HCEC 1CT (cell line): ENCODE measurements at places on chromosomes 13 and 19.

- no peak for DNase-seq
Measured at GRCh38 chr19:56837492-56838023, 3.0 kb downstream of the PEG3 start.

- DNase-seq, result no peak
Measured at GRCh38 chr19:21483589-21484170, 21.7 kb upstream of the ZNF429 start.

DNA sequence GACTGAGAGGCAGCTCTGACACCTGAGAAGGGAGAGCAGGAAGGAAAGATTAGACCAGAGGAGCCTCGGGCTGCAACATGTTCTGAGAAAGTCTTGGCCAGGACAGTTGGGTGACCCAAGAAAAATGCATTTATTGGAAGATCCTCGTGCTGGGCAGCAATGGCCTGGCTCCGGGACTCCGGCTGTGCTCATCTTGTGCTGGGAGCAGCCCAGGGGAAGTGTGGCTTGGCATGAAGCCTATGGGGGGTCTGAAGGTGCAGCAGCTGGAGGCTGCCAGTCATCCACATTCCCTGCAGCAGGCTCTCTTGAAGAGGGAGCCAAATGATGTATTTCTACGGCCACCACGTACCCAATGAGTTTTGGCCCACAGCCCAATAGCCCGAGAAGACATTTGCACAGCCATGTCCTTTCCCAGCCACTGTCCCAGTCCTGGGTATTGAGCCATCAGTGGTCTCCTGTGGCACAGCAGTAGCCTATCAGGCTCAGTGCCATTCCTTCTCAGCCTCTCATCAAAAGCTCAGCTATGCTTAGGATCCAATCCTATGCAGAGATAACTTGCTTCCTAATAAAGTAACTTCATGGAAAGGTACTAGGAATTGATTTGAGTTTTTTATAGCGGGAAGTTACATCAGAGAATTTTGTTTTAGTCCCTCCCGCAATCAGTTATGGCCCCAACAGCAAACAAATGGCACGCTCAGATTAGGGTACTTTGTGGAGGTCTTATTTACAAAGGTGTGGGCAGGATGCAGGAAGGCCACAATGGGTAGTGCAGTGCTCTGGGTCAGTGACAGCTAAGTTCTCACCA is 76.0 kb upstream of the MEDAG start:
- DNase-seq, result no peak

DNA sequence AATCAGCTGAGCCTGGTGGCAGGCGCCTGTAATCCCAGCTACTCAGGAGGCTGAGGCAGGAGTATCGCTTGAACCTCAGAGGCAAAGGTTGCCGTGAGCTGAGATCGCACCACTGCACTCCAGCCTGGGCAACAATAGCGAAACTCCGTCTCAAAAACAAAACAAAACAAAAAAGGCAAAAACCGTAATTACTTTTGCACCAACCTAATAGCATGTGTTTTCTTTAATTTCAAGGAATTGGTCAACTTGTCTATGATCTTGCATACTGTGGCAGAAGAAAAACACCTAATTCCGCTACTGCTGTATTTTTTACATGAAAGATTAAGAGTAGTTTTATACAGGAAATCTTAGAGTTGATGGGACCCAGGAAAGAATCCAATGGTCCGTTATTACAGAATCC is 241.2 kb downstream of the COL4A1 start:
- DNase-seq, result no peak

DNA sequence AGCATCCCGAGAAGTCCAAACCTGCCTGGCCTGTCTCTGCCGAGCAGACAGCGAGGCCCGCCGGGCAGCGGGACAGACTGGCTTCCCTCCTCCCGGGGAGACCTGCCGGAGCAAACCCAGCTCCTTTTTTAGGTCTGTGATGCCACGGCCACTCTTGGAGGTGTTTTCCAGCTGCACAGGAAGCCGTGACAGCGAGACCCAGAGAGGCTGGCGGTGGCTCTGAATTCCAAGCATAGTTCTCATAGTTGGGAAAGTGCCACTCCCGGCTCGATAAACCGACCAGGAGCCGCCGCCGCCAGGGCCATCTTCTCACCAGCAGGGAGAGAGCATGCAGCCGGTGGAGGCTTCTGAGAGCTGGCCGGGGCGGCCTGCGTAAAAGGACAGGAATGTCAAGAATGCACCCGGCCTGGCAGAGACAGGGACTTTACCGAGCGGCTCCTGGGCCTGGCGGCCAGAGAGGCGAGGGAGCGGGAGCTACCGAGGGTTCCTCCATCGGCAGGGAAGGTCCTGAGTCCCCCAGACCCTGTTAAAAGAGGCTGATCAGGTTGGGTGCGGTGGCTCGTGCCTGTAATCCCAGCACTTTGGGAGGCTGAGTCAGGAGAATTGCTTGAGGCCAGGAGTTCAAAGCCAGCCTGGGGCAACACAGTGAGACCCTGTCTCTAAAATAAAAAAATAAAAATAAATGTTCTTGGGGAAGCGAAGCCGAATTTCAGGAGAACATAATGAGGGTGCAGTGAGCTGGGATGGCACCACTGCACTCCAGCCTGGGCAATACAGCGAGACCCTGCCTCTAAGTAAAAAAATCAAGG is 64.9 kb downstream of the GADD45B start:
- DNase-seq, result peak; percentile 99

GRCh38 chr19:43316591-43317319 is 36.7 kb upstream of the CD177 start:
- DNase-seq, result peak; percentile 59

- DNase-seq, result no peak
Measured at GRCh38 chr13:62524498-62524897, 1108.8 kb upstream of the PCDH20 start.

DNA sequence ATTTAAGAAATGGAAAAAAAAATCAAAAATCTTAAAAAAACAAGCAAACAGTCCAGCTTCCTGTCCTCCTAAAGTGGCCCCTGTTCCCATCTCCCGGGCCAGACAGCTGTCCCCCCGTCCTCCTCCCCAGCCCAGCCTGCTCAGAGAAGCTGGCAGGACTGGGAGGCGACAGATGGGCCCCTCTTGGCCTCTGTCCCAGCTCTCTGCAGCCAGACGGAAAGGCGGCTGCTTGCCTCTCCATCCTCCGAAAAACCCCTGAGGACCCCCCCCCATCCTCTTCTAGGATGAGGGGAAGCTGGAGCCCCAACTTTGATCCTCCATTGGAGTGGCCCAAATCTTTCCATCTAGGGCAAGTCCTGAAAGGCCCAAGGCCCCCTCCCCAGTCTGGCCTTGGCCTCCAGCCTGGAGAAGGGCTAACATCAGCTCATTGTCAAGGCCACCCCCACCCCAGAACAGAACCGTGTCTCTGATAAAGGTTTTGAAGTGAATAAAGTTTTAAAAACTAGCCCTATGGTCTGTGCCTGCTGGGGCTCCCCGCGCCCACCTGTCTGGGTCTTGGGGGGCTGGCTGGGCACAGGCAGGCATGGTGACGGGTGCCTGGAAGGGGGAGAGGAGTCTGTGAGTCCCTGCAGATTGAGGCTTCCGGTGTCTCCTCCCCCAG is 3.8 kb downstream of the GADD45GIP1 start:
- DNase-seq, result no peak

GRCh38 chr13:41582027-41582463 is 124.7 kb downstream of the RGCC start:
- DNase-seq, result no peak

DNA sequence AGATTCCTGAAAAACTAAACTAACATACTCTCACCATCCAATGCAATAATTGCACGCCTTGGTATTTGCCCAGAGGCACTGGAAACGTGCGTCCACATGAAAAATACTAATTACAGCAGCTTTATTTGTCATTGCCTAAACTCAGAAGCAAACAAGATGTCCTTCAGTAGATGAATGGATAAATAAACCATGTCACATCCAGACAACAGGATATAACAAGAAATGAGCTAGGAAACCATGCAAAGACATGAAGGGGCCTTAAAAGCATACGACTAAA is 25.0 kb downstream of the ELL start:
- DNase-seq, result no peak

- DNase-seq, result no peak
Measured at GRCh38 chr13:21124852-21125251, 51.5 kb downstream of the SKA3 start.

DNA sequence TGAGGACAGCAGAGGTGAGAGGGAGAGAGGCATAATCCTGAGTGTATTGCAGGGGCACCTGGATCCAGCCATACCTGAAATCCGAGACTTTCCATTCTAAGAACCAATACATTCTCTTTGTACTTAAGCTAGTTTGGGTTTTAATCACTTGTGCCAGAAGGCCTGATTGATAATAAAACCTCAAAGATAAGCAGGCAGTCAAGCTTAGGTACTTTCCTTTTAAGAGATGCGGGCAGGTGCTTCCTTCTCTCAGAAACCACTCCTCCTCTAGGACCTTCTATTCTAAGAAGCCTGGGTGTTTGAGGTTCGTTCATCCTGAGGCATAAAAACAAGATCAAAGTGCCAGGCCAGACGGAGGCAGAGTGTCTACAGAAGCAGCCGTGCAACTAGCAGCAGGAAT is 22.2 kb downstream of the FAM187B start:
- DNase-seq, result no peak

GRCh38 chr13:68940049-68940448 is 1167.6 kb upstream of the ATXN8OS start:
- DNase-seq, result no peak

DNA sequence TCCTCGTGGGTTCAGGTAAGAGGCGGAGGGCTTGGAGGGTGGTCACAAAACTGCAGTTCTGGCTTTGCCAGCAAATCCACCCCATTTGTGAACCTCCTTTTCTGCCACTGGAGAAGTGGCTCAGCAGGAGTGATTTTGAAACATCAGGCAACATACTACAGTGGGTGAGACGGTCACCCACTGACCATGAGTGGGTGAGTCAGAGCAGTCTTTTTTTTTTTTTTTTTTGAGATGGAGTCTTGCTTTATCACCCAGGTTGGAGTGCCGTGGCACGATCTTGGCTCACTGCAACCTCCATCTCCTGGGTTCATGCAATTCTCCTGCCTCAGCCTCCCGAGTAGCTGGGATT is 3.0 kb downstream of the TOMM40 start:
- DNase-seq, result no peak

GRCh38 chr13:78317030-78317429 is 286.3 kb downstream of the POU4F1 start:
- peak; percentile 46 for DNase-seq

DNA sequence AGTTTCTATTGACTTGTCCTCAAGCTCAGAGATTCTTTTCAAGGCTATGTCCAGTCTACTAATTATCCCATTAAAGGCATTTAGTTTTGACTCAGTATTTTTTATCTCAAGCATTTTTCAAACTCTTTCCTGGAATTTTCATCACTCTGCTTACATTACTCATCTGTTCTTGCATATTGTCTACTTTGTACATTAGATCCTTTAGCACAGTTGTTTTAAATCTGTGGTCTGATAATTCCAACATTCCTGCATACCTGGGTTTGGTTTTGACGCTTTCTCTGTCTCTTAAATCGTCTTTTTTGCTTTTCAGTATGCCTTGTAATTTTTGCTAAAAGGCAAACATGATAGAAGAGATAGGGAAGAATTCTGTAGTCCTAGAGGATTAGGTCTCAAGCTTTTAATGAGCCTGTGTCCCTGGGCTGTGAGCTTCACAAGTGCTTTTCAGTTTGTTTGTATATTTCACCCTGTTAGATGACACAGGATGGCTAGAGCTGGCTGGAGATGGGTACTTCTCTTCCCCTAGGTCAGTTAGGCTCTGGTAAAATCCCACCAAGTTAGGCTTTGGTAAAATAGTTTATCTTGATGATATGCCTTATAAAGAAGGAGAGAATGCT is 46.1 kb upstream of the GPC6 start:
- DNase-seq, result peak; percentile 20

DNA sequence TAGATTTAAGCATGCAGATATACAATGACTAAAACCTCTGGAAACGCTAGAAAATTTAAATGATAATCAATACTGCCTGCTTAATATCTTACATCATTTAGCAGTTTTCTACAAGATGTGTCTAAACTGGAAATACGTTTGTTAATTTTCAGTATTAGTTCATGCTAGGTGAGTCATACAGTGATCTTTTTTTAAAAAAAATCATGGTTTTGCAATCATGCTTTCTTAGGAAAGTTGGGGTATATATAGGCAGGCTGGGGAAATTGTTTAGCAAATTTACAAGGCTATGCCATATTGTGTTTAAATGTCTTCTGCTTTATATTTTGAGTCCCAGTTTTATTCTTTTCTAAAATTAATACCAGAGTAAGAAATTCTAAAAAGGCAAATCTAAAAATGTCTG is 245.4 kb upstream of the SPRY2 start:
- DNase-seq, result peak; percentile 53

- DNase-seq, result no peak
Measured at GRCh38 chr13:25372284-25373081, 709 bp downstream of the ATP8A2 start.

GRCh38 chr13:44035400-44035799 is 155.7 kb downstream of the LACC1 start:
- no peak for DNase-seq

DNA sequence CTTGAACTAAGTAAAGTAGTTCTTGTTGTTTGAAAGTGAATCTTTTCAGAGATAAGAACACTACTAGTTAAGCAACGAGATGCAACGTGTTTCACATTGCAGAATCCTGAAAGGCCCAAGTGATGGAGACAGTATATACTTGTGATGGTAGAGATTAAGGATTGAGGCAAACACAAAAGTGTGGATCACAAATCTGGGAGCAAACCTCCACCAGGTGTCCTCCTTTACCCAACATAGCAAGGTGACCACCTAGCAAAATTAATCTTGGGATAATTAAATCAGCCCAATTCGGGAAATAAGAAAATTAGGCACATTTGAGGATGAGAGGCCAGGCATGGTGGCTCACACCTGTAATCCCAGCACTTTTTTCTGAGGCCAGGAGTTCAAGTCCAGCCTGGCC is 563.9 kb downstream of the DACH1 start:
- DNase-seq, result no peak

- DNase-seq, result no peak
Measured at GRCh38 chr19:28345811-28346210, 867.1 kb downstream of the UQCRFS1 start.

GRCh38 chr13:19185086-19185864 is 3.7 kb upstream of the TUBA3C start:
- DNase-seq, result no peak

DNA sequence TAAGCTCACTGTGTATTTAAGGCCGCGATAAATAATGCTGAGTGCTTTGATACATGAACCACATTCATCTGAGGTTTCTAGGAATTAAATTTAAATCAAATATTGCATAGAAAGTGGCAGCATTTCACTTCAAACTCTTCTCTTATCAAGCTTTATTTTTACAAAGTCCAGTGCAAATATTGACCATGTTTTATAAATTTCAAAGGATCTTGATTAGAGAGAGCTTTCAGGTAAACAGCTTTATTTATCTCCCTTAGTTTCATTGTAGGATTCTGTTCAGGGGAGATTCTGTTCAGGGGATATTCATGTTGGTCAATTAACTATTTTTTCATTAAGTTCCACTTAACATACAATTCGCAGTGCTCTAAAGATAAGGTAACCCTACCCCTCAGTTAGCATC is 249.7 kb upstream of the IRS2 start:
- no peak for DNase-seq
